ENCODE measurements at places on chromosomes 12 and 14.

DNA sequence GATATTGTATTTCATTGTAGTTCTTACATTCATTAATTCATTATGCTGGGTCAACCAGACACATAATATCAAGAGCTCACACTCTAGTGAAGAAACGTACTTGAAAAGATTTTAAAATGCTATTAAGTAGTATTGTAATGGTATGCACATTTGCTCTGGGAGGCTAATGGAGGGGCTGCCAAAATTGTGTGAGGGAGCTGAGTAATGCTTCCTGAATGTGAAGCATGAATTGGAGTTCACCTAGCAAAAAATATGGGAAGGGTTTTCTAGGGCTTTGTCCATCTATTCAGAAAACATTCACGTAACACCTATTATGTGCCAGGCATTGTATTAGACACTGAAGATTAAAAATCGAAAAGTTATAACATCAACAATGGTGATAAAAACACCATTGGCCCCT, 403.8 kb upstream of the PDE3A start:
- no peak for DNase-seq

DNA sequence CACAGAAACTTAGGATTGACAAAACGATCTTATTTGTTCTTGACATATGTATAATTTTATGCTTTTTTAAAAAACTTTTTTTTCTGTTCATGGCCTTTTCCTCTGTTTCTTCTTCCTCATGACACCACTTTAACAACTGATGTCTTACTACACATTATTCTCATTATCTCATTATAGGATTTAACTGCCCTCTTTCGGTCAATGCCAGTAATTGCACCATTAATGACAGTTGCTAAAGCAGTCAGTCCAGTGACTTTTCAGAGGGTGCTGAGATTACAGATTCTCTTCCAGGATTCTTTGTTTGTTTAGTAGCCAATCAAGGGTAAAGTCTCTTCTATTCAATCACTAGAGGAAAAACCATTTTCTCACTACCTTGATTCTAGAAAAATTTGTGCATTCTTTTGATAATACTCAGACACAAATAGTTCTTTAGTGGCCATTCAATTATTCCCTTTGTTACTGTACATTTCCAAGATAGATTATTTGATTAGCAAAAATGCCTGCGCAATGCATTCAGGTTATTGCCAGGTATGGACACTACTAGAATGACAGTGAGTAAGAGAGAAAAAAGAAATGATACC, 50.1 kb downstream of the KLRG1 start:
- DNase-seq, result no peak

DNA sequence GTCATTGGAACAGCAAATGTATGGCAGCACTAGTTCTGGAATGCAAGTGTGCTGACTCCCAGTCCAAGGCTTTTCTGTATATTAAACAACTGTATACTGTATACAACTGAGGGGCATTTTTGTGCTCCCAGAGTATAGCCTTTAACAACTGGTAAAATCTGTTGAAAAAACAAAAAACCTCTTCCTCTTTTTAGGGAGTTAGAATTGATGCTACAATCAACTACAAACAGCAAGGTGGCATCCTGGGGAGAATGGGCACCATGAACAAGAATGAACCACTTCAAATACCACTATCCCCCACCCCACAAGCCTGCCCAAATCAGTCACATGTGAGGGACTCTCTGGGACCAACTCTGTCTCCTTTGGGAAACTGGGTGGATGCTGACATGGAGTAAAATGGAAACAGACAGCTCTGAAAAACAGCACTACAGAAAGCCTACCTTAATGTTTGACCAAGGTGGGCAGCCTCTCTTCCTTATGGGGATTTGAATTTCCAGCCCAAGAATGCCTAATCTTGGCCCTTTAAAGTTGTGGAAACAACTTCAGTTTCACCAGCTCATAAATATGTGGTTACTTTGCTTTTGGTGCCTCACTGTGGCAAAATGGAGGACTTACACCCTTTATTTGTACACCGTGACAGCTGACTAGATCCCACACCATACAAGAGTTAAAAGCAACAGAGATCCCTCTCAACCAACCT, 7.5 kb downstream of the VTI1B start:
- peak; percentile 25 for DNase-seq

DNA sequence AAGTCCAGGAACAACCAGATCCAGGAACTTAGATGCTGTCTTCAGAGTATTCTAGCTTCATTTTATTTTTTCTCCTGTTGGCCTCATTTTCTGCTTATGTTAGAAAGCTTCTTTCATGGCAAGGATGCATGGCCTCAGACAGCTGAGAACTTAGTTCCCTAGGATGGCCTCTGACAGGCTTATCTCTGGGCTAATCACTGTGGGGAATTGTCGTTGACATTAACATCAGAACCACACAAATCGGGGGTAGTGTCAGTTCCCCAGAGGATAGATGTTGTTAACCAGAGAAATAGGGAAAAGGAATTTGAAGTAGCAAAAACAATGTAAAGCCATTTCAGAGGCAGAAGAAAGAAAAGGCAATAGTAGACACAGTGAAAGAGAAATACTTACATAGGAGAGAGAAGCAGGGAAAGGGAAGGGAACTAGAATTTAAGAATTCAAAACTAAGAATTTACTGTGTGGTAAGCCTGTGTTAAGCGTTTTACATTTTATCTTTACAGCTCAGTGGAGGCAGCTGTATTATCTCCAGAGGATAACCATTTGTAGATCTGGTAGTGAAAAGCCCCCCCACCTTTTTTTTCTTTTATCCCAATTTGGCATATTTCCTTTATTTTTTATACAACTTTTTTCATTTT, 21.8 kb downstream of the FUT8 start:
- no peak for DNase-seq

DNA sequence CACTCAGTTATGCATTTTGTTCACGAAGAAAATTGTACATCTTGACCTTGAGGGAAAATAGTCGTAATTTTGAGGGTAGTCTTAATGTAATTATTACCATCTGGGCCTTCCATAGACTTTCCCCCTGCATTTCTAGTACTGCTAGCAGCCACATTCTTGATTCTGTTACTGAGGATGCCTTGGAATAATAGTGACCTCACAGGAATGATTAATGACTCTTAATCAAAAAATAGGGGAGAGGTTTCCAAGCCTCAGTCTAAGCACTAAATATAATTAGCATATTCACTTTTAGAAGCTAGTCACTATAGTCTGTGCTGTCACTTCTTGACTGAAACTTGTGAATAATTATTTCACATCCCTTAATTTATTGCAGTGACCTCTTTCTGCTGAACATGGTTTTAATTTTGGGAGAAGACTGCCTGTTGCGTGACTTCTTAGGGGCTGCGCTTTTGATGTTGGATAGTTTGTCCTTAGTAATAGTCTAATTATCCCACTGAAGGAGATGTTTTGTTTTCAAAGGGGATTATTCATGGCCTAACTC, 400.5 kb downstream of the ADAMTS20 start:
- DNase-seq, result no peak

- DNase-seq, result no peak
Observed at GRCh38 chr14:23062002-23062401, 4.7 kb upstream of the CDH24 start.

GRCh38 chr12:104513681-104514080, 56.9 kb downstream of the CHST11 start:
- DNase-seq, result no peak

DNA sequence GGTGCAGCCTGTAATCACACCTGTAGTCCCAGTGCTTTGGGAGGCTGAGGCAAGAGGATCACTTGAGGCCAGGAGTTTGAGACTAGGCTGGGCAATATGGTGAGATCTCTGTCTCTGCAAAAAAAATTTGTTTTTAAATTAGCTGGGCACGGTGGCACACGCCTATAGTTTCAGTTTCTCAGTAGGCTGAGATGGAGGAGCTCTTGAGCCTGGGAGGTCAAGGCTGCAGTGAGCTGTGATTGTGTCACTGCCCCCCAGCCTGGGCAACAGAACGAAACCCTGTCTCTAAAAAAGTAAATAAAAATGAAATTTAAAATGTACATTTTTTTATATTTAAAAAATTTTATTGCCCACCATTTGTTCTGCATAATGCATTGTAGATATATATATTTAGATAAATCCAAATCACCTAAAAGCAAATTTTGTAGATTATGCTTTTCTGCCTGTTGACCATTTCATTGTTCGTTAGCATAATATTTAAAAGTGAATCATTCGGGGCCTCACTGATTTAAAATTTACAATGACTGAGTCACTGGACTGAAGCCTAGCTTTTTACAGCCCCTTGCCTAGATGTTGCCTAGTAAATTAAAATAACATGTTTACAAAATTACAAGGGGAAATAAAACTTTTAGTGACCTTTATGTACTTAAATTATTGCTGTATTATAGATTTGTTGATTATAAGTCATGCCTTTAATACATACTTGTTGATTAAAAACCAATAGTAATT, 87.9 kb downstream of the USP15 start:
- no peak for DNase-seq

DNA sequence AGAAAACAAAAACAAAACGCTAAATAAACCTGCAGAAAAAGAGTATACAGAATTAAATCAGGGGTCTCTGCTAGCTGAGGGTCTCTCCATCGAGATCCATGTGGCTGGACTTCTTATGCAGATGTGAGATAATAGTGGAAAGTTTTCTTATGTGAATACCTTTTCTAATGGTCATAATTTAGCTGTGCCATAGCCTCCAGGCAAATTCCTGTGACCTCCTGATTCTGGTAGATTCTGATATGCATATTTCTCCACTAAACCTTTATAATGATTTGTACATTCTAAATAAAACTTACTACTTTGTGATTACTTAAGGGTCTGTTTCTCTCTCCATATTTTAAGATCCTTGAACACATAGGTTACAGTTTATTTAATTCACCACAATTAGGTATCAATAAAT, 1002.6 kb downstream of the GALC start:
- DNase-seq, result no peak

DNA sequence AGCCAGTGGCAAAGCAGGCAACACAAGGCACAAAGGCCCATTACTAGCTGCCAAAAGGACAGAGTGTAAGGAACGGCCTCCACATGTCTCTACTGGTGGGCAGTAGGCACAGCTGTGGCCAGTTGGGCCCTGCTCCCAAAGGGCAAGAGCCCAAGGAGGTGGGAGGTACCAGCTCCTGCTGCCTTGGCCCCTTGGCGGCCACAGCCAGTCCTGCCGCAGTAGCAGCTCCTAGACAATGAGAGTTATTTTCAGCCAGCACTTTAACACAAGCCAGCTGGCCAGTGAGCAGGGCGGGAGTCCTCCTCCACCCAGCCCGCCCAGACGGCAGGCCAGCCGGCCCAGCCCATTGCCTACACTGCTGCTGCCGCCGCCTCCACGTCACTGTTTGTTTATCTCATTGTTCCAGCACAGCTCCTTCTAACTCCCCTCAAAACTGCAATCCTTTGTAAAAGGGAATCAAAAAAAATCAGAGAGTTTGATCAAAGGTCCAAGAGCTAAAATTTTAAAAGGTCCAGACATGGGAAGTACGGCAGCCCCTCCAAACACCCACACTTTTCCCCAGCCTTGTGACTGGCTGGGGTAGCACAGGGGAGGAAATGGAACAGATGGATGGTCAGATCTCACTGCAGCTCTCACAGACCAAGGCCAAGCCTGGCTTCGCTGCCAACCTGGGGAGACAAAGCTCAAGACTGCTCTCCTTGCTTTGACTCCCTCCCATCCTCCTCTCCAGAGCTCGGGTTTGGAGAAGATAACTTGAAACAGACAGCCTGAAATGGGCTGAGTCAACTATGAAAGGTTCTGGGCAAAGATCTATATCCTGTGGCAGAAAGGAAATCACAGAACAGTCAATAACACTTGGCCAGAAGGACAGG, 33.5 kb downstream of the FMNL3 start:
- peak; percentile 94 for DNase-seq

- DNase-seq, result no peak
Observed at GRCh38 chr12:42422785-42423184, 96.8 kb downstream of the PPHLN1 start.

GRCh38 chr12:115709540-115710011, 567.9 kb downstream of the MED13L start:
- no peak for DNase-seq

DNA sequence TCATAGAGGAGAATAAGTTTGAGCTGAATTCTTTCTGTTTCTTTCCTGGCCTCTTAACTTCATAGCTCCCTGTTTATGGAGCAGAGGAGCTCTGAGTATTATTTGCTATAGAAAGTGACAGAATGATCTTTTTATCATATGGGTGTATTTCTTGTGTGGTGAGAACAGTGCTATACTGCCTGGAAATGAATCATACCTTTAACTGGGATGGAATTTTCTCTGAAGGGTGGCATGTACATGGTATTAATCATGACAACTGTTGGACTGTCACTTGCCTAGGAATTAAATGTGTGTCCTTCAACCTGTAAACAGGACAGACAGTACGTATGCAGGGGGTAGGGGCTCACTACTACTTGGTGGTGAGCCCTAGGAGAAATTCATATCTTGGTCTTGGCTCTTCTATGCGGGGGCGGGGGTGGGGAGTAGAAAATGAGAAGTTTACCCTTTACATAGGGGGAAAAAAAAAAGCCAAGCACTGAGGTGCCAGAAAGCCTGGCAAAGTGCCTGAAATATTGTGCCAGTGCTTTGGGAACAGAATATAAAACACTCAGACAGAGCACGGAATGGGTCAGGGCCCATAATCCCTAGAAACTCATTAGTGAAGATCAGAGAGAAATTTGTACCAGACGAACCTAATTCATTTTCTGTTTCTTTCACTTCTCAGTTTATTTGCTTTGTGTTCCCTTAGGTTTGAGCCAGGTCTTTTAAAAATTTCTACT, 33.8 kb downstream of the ARMH4 start:
- DNase-seq, result no peak

Data from head of caudate nucleus (tissue), 42 donors.